DMS153 (cell line): ENCODE measurements at places on chromosomes 6 and 20.

- DNase-seq: no peak
Observed at GRCh38 chr6:7402716-7403115, 13.1 kb downstream of the RIOK1 start.

DNA sequence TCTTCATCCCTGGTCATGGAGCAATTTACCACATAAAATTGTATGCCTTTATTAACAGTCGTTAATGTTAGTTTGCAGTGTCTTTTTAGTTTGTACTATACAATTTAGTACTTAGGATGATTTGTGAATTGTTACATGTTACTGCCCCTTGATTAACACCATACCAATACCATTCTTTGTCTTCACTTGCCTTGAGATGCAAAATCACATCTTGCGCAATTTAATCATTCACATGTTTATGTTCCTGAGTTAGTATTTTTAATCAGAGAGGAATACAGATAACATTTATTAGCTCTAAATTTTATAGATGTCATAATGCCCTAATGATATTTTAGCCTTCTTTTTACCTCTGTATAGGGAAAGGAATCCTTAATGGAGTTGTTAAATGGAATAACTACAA, 114.1 kb downstream of the SCAF8 start:
- no peak for DNase-seq

- no peak for DNase-seq
Observed at GRCh38 chr6:4162370-4162769, 27.0 kb upstream of the ECI2 start.

DNA sequence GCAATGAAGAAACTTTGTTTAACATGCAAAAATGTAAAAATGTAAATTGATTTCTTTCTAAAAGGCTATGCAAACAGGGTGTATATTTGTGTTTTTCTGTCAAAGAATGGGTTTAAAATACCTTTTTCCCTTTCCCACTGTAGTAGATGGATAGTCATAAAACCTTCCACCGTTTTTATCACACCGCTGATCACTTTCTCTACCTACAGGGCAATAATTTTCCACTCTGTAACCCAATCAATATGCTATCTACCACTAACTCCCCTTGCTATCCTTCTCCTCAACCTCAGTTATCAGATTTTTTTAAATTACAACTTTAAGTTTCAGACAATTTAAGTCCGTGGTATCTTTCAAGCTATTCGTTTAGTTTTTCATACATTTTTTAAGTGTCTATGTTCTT, 91.4 kb upstream of the ARID1B start:
- no peak for DNase-seq

DNA sequence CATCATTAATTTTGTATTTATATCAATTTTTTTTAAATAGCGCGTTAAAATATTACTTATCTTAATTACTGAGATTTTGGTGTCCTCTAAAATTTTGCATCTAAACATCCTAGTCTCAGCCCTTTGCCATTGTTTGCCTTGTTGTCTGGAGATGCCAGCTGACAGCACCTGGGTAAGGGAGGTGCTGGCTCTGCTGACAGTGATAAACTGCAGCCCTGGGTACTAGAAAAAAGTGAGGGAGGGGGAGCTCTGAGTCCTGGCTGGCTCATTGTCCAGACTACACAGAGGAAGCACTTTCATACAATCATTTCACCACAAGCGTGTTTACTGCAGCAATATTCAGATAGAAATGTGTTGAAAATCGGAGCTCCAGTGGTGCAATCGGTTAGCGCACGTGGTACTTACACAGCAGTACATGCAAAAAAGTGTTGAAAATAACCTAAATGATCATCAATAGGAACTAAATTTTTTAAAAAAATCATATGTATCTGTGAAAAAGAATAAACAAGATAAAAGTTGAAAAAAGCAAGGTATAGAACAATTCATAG, 18.5 kb upstream of the UBR2 start:
- DNase-seq: peak; percentile 23

DNA sequence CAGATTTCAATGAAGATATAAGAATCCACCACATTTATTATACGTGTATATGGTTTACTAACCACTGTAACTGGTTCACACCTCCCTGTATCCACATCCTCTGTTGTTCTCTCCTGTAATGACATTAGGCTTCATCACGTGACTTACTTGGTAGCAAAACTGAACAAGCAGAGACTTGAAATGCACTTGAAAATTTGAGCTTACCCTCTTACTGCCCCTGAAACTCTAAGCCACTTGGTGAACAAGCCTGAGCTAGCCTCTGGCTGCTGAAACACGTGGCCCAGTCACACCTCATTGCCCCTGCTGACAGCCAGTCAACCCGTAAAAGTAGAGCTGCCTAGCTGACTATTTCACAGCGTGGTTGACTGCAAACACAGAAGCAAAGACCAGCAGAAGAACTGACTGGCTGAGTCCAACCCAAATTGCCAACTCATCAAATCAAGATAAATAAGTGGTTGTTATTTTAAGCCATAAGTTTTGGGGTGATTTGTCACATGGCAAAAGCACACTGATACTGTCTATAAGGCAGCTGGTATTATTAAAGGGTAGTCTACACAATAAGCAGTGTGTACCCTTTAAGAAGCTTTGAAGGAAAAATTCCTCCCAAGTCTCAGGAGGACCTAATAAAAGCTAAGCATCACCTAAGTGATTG, 109.0 kb downstream of the RALGAPA2 start:
- DNase-seq: peak; percentile 97

- no peak for DNase-seq
Observed at GRCh38 chr6:123716506-123716905, 79.8 kb upstream of the TRDN start.

DNA sequence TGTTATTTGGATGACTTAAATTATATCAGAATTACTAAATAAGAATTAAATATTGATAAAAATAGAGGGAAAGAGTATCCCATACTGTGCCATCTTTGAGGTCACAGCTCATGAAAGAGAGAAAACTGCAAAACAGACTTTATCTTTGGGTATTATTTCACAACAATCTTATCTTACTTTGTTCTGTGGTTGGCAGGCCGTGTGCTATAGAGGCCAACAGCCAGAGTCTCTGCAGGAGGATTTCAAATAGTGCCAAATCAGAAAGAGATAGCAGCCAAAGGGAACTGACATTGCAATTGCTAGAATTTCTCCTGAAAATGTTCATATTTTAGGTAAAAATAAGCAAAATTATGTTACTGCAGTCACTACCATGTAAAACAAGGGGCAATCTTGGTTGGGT, 354.2 kb downstream of the GRIK2 start:
- no peak for DNase-seq

DNA sequence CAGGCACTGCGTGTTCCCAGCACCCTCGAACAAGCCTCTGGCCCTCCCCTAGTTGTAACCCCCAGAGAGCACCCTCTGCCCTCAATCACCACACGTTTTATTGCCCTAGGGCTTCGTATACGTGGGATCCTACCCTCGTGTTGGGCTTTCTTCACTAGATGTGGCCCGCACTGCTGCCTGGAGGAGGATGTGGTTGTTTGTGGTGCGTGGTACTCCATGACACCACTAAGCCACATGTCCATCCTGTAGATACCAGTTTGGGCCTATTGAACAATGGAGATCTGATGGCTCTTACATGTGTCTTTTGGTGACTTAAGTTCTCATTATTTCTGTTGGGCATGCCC, 17.0 kb downstream of the SLC2A4RG start:
- no peak for DNase-seq

DNA sequence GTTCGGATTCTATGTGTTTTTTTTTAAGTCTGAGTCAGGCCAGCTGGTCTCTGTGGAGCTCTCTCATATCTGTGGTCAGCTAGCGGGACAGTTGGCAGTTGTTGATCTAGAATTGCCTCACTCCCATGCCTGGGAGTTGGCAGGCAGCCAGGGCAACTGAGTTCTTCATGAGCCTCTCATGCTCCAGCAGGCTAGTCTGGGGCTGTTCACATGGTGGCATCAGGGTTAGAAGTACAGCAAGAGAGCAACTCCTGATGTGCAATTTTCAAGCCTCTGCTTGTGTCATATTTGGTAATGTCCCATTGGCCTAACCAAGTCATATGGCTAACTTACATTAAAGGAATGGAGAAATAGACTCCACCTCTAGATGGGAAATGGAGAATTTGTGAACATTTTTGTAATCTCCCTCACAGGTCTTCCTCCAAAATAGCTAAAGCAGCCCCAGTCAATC, 6.7 kb upstream of the IFT52 start:
- DNase-seq: no peak

DNA sequence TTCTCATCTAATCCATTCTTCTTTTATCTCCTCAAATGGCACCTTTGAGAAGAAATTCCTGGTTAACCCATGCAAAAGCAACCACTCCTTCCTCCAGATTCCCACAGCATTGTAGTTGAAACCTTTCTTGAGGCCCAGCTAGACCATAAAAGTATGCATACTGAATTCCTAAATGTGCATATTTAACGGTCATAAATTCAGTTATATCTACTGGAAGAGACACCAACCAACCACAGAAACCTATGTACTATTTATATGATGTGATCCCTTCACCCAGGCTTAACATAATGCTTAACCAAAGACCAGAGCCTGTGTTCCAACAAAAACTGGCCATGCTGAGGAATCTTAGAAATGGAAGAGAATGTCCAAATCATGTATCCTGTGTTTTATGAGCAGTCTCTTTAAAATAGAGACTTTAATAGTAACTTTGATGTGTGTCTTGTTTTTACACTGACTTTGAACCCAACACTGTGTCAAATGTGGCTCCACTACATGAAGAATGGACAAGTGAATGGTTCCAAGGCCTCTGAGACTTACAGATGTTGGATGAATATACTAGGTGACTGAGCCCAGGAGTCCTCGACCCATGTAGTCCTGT, 11.4 kb upstream of the TAF8 start:
- DNase-seq: no peak

- DNase-seq: no peak
Observed at GRCh38 chr6:14075095-14075503, 42.5 kb upstream of the CD83 start.

- no peak for DNase-seq
Observed at GRCh38 chr6:140202964-140203515, 828.6 kb upstream of the CITED2 start.

DNA sequence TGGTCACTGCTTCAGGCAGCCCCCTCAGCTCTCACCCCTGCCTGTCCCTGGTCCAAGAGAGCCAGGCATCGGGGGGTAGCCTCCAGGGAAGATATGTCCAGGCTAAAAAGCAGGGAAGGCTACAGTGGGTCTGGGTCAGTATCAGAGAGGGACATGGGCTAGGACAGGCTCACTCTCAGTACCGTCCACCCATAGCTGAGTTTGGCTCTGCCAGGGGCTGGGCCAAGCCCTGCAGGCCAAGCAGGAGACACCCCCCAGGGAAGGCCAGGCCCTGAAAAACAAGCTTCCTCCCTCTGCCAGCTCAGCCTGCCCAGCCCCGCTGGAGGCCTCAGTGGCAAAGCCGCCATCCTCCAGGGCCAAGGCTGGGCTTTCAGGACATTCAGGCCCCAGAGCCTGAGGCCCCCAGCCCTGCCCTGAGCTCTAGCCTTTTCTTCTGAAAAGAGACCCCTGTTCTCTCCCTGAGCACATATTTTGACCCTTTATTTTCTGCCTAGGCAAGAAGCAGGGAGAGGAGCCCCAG, 28.6 kb upstream of the TGM2 start:
- DNase-seq: no peak

GRCh38 chr20:63565021-63565698, 8.9 kb downstream of the HELZ2 start:
- no peak for DNase-seq

DNA sequence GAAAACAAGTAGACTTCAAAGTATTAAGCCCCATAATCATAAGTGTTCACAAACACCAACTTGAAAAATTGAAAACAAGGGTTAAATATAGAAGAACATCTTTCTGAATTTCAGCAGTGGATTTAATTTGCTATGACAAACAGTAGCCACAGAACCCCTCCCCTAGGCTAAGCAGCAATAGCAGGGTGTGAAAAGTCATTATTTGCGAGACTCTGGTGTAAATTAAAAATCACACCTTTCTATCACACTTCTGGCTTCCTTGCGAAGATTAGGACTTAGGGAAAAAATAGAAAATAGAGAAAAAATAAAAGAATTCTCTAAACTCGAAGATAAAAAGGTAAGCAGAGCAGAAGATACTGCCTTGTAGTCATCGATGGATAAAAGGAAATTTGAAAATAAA, 6.1 kb downstream of the SAMD3 start:
- DNase-seq: no peak

DNA sequence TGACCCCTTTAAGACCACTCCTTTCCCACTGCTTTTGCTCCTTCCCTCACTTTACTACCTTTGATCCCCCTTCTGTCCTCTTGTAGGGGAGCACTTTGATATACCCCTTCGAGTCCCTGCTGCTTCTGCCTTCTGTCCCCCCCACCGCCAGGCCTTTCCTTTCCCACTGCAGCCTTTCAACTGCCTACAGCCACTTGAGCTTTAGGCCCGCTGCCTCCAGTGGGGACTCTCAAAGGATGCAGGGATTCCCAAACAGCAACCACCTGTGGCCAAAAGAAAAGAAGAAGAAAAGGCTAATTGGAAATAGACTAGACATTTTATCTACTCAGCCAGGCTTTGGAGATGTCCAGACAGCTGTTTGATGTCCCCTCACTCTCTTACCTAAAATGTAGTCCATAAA, 77.0 kb upstream of the DTNBP1 start:
- no peak for DNase-seq

- DNase-seq: no peak
Observed at GRCh38 chr20:415820-416322, 7.8 kb downstream of the RBCK1 start.

GRCh38 chr6:154572556-154572955, 62.1 kb upstream of the CNKSR3 start:
- no peak for DNase-seq

DNA sequence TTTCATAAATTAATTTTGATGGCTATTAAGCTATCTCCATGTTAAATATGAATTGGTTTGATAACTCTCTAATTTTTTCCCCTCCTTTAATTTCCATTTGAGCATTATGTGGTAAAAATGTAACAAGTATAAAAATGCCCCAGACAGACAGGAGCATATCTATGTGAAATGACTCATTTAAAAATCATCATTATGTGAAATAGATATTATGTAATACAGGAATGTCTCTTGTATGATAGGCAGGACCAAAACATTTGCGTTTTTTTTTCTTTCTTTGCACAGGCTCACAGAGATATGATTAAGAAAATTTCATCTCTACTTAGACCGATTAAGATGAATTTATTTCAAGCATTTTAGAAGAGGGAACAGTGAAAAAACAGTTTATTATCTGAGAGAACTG, 95.8 kb downstream of the AKAP7 start:
- no peak for DNase-seq

- DNase-seq: no peak
Observed at GRCh38 chr6:162733489-162733888, 5.7 kb downstream of the PACRG start.

DNA sequence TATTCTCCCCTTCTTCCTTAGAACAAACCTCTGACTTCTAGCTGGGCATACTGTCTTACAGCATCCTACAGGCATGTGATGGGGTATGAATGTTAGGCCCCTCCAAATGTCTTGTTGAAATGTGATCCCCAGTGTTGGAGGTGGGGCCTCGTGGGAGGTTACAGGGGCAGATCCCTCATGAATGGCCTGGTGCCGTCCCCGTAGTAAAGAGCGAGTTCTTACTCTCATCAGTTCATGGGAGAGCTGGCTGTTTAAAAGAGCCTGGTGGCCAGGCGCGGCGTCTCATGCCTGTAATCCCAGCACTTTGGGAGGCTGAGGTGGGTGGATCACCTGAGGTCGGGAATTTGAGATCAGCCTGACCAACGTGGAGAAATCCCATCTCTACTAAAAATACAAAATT, 15.5 kb downstream of the OVOL2 start:
- no peak for DNase-seq

- DNase-seq: no peak
Observed at GRCh38 chr6:145148776-145149175, 586.5 kb downstream of the EPM2A start.
